Lung microvascular endothelial cell (primary cell): ENCODE measurements at places on chromosomes 16 and 17. TPM values are rescaled to one million over a fixed set of nuclear protein-coding genes. Genes with fewer than 3 reads are reported as not detected.
A peak's percentile ranks its signal among the peaks of the same experiment; 100 is the strongest.

The KRTAP2-3 gene
- total RNA-seq: not detected in 2 replicates

GRCh38 chr17:10266296-10266876 is 68.0 kb upstream of the GAS7 start:
- no peak for DNase-seq

- DNase-seq: no peak
These were observed 1.5 kb upstream of the SUMO2 start for GRCh38 chr17:75183999-75184884.

GRCh38 chr16:55899857-55900256 is 24.7 kb upstream of the CES5A start:
- DNase-seq: no peak

The FOXF1 gene
- 0.40 and 1.3 TPM in 2 replicates for total RNA-seq

The LHX1 gene
- total RNA-seq: not detected in 2 replicates

The NPIPB8 gene
- total RNA-seq: 0.20 TPM in 1 of 2 replicates, not detected in the other

DNA sequence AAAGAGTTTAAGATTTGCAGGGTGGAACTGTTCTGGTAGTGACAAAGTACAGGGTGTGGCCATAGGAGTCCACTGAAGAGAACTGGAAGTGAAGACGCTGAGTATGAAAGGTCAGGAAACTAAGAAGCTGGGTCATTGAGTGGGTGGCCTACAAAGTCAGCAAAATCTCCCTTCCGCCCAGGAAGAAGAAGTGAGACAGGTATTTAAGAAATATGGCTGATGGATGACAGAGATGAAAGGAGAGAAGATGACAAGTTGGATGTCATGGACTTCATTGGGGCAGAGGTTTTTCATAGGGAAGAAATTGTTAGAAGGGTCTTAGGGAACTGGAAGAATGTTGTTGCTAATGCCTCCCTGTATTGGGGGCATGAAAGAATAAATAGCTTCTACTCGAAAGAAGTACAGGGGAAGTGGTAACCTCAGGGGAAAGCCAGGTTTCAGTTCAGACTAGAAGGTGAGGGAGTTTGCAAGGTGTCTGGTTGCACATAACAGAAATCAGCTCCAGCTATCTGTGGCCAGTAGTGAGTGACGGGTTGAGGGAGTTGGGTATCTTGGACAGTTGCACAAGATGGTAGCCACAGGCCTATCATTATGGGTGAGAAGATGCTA is 33.6 kb upstream of the MED13 start:
- DNase-seq: no peak

The TP53TG3D gene
- under 0.01 and 0.20 TPM in 2 replicates for total RNA-seq

DNA sequence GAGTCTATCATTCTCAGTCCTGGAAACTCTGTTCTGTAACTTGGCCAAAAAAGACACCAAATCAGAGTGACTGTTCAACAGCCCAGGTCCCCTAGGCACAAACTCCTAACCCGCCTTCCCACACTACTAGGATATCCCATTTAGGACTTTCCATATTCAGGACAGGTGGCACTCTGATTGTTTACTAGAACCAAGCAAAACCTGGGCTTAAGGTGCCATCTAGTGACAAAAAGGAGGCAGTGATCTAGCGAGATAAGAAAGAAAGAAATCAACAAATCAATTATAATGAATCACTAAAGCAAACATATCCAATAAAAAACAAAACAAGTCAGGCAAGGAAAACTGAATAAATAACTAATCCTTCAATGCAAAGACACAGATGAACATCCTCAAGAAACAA is 203.9 kb downstream of the CEP112 start:
- peak; percentile 66 for DNase-seq

The WFDC1 gene
- not detected in 2 replicates for total RNA-seq

DNA sequence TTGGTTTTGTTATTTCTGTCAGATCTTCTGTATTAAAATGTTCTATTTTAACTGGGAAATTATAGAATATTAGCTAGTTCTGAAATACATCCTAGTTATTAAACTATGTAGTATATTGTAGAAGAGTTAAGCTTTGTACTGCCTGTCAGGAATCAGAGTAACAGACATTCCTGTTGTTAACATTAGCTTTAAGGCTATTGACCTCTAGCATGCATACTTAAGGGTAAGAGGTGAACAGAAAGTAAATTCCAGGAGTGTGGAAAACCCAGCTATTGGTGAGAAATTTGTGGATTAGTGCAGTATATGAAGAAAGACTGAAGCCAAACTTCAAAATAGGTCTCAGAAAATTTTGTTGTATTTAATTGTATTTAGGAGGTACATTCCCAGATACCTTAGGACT is 111.3 kb downstream of the CHD9 start:
- DNase-seq: no peak

DNA sequence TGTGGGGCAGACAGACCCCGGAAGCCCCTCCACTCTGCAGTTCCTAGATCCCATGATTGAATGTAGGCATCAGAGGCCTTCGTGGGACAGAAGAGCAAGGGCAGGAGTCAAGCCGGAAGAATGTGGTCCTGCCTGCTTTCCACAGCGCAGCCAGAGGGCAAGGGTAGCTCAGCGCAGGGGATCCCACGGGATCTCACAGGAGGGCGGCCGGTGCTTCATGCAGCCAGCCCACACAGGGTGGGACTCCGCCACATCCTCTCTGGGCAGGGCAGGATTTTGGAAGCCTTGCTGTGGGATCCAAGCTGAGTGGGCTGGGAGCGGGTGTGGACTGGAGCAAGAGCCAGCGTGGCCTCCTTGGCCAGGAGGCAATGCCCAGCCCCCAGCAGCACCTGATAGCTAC is 13.0 kb downstream of the KATNB1 start:
- DNase-seq: no peak

- DNase-seq: no peak
These were observed 96.5 kb downstream of the ANKRD11 start for GRCh38 chr16:89393738-89394406.

The C17orf78 gene
- not detected in 2 replicates for total RNA-seq

GRCh38 chr16:17603626-17604025 is 132.9 kb upstream of the XYLT1 start:
- DNase-seq: no peak

The DHX8 gene
- 34.4 and 48.2 TPM in 2 replicates for total RNA-seq

GRCh38 chr16:84821728-84822689 is 2.2 kb downstream of the CRISPLD2 start:
- DNase-seq: no peak

The MYH1 gene
- total RNA-seq: not detected in 2 replicates

The CTRL gene
- 0.20 and 0.22 TPM in 2 replicates for total RNA-seq

DNA sequence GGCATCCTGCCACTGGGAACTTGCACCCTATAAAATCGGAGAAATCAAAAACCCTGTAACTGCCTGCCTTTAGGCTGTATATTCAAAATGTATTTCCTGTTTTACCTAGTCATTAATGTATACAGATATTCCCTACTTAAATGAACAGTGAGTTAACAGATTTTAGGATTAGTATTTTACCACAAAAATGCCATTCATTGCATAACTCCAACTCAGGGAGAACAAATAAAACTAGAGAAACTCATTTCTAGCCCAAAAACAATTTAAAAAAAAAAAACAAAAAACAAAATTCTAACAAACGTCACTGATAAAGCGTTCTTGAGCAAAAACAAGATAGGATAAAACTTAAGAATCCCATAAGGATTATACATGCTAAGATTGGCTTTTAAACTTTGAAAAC is 3.7 kb upstream of the DHX33 start:
- no peak for DNase-seq

DNA sequence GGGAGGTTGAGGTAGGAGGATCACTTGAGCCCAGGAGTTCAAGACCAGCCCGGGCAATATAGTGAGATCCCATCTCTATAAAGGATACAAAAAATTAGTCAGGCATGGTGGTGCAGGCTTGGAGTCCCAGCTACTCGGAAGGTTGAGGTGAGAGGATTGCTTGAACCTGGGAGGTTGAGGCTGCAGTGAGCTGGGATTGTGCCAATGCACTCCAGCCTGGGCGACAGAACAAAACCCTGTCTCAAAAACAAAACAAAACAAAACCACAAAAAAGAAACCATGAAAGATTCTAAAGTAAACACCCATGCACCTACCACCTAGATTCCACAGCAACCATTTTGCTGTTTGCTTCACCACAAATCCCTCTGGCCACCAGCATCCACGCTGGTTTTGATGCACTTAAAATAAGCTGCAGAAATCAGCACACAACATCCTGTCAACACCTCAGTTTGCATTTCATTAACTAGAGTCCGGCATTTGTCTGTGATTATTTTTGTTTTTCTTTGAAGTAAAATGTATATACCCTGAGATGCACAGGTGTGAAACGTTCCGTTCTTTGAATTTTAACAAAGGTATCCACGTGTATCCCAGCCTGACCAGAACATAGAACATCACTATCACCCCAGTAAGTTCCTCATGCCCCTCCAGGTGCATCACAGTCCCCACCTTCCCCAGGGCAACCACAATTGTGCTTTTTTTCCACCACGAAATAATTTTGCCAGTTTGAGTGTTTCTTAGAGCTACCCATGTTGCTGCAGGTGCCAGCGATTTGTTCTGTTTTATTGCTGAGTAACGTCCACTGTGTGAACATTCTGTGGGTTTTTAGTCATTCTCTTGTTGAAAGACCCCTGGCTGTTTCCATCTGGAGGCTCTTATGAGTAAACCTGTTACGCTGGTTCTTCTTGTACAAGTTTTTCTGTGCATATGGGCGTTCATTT is 191.5 kb downstream of the SEC14L1 start:
- no peak for DNase-seq

DNA sequence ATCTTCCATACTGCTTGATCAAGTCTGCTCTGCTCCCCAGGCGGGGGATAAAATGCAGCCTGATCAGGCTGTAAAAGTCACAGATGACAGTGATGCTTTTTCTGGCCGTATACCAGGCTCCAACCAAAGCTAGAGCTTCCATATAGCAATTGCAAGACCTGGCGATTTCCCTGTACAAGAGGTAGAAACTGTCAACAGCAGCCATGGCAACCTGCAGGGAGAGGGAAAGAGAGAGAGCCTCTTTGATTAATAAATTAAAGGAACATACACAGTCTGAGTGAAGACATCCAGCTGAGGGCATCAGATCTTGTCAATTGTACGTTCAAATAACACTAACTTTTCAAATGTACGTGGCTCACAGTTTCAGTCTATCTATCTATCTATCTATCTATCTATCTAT is 13.9 kb downstream of the HSDL1 start:
- no peak for DNase-seq

The TP53TG3F gene
- not detected in 2 replicates for total RNA-seq

DNA sequence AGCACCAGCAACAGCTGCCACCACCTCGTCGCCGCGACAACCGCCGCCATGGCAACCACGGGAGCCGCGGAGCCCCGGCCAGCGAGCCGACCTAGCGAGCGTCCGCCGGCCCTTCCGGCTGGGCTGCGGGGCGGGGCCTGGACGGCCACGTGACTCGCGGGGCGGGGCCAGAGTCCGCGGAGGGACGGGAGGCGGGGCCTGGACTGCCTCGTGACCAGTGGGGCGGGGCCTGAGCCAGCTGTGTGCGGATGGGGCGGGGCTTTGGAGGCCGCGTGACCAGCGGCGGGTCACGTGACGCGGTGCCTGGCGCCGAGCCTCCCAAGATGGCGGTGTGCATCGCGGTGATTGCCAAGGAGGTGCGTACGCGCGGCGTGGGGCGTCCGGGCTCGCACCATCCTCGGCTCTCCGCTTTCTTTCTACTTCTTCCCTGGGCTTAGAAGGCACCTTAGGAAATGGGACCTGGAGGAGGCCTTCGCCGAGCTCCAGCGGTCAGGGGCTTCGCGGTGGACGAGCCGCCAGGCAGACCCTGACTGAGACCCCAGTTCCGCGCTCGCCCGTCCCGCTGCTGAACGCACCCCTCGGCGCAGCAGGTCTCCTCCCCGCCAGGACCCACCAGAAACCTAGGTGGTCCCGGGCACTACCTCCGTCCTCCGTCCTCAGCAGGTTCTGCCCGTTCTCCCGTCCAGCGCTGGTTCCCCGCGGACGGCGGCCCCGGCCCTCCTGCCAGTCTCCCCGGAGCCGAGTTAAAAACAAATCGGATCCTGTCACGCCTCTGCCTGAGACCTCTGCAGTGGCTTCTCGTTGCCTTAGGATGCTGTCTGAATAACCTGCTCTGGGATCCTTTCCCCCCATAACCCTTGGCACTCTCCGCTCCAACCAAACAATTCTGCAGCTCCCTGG is at the start of the genes GALNS and TRAPPC2L:
TSS of gene GALNS (minus strand) at position 120 of the 900 bp plus-strand sequence. CDS start at position 50, 70 bp downstream.
TSS of gene TRAPPC2L (plus strand) at position 300 of the 900 bp plus-strand sequence. CDS start at position 324, 24 bp downstream.
- peak; percentile 98 for DNase-seq

The EME1 gene
- total RNA-seq: 0.79 and 1.5 TPM in 2 replicates

The NTN1 gene
- total RNA-seq: 0.40 and 0.65 TPM in 2 replicates

DNA sequence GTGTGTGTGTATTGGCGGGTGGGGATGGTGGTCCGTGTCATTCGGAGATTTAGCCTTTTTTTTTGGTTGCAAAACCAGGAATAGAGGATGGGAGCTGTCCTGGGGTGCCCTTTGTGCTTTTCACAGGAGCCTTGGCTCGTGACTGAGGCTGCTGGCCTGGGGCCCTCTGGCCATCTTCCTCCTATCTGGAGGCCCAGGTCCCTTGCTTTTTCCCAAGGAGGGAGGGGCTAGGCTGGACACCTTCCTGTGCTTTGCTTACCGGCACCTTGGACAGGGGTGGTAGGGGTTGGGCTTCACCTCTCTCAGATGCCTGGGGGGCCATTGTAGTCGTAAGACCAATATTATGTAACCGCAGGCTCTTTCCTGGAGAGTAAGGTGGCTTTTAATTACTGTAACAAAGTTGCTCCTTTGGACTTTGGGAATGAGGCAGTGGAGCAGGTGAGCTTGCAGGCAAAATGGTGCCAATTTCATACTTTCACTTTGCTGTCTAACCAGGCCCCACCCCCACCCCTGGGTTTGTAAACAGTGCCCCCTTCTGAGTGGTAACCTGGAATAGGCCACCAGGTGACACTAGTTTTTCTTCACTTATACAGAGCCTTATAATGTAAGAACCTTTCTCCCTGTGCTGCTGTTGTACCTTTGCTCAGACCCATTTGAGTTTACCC is 1.2 kb downstream of the DYNLL2 start:
- peak; percentile 28 for DNase-seq

- no peak for DNase-seq
These were observed 832.3 kb upstream of the GOT2 start for GRCh38 chr16:59566446-59566845.

DNA sequence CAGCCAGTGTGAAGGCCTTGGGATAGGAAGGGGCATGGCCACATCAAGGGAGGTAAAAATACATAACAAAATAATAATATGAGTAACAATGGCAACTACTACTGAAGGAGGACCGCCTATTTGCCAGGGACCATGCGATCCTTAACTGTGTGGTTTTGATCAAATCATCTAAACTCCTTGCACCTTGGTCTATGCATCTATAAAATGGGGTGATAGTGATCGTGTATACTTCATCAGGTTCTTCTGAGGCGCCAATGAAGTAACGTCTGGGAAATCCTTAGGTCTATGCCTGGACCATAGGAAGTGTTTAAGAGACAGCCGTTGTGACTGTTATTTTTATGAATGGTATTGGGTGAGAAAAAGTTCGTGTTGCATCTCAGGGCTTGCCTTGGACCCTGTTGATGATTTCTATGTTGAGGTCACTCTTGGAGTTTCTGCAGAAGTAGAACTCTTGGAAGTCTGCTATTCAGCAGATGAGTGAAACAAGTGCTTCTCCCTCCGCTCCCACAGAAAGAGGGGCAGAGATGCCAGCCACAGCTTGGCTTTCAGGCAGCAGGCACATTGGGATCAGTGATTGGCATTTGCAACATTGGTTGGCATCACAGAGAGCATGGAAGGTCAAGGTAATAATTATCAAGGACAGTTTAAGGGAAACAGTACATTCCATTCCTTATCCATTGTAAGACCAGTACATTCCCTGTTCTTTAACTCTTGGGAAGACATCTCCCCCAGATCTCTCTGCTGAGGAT is 63.1 kb downstream of the PRKCB start:
- DNase-seq: no peak

The EZH1 gene
- total RNA-seq: 6.3 and 13.5 TPM in 2 replicates
